CD8-positive, alpha-beta T cell (primary cell): ENCODE measurements at places on chromosomes 1 and 21. TPM values are rescaled to one million over a fixed set of nuclear protein-coding genes. Genes with fewer than 3 reads are reported as not detected.

Gene HES2
- not detected for total RNA-seq

DNA sequence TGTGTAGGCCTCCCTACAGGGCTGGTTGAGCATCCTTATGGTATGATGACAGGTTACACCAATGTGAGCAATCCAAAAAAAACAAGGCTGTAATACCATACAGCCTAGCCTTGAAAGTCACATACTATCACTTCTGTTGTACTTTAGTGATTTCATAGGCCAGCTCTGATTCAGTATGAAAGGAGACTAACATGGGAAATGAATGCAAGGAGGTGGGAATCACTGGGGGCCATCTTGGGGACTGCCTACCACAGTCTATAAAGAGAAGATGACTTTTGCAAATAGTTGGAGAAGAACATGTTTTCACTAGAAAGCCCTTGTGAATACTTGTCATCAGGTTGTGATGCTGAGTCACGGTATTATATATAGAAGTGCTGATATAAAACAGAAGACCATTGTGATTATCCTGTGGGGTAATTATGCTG is 270.7 kb downstream of the S1PR1 start:
- DNase-seq: no peak

GRCh38 chr1:217526636-217527035 is 104.3 kb downstream of the GPATCH2 start:
- DNase-seq: no peak

Gene ERMAP
- 3.3 TPM for total RNA-seq

DNA sequence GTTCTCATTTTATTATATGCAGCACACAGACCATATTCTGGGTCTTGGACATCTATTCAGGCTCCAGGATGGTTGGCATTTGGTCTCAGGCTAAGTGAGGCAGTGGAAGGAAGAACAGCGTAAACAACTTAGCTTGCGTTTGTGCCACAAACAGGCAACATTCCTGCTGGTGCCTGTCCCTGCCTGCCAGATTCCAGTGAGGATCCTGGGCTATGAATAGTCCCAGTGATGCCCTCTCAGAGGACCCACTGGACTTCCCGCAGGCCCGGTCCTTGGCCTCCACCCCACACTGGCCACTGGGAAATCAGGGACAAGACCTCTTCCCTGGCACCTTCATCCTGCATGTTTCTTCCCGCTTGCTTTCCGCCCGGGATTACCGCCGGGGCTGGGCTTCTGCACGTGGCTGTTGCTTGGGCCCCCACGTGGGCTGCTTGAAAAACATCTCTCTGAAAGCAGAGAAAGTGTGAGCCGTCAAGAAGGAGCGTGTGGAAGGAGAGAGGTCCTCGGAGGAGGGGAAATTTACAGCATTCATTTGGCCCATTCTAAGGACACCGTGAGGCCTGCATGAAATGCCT is 145.1 kb upstream of the WNT4 start:
- no peak for DNase-seq

GRCh38 chr1:2180297-2181245 is 14.0 kb downstream of the FAAP20 start:
- DNase-seq: no peak

- no peak for DNase-seq
Measured at GRCh38 chr1:115136706-115137105, 47.4 kb upstream of the TSPAN2 start.

Gene CCSAP
- 11.1 TPM for total RNA-seq

GRCh38 chr1:58836408-58836807 is 52.6 kb upstream of the JUN start:
- no peak for DNase-seq

Gene CRYAA
- total RNA-seq: not detected

DNA sequence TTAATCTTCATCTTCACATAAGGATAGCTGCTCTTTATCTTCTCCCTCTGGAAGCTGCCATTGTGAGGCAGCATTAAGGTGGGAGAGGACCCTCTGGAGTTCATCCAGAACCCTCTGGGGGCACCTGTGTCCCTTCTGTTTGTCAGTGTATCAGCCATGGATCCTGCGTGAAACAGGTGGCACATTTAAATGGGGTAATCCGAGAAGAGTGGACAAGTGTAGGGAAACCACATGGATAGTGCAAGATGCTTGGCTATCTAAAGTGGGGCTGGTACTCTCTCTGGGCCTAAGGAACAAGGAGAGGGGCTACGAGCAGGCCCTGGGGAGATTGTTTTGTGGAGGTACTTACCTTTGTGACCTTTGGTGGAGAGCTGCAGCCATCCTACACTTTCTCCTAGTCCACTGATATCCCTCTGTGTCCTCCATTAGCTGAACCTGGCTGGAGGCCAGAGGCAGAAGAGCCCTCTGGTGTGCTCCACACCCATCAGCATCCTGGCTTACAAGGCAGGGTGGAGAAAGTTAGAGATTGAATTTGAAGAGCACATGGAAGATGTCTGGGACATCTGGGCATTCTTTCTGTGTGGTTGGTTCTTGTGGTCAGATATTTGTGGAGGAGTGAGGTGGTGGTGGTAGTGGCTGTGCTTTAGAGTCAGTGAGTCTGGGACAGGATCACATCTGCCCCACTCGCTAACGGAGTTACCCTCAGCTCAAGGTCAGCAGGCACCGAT is 117.7 kb downstream of the FGGY start:
- no peak for DNase-seq

- no peak for DNase-seq
Measured at GRCh38 chr1:109441069-109441468, 14.8 kb upstream of the PSMA5 start.
